Pulmonary artery endothelial cell (primary cell): ENCODE measurements at places on chromosomes 16 and 17. TPM values are rescaled to one million over a fixed set of nuclear protein-coding genes. Genes with fewer than 3 reads are reported as not detected.

EFCAB13 gene
- total RNA-seq = 3.1 and 7.4 TPM in 2 replicates

KRT31 gene
- not detected in 2 replicates for total RNA-seq

RPH3AL gene
- total RNA-seq = 4.7 and 5.4 TPM in 2 replicates

UBE2I gene
- total RNA-seq = 59.1 and 88.7 TPM in 2 replicates

TGFB1I1 gene
- 32.1 and 56.6 TPM in 2 replicates for total RNA-seq

CDK10 gene
- total RNA-seq = 37.9 and 51.5 TPM in 2 replicates

CLDN7 gene
- total RNA-seq = 20.7 and 26.8 TPM in 2 replicates

MSLN gene
- not detected in 2 replicates for total RNA-seq

ITGA3 gene
- total RNA-seq = 77.7 and 101 TPM in 2 replicates

FAM171A2 gene
- 3.7 and 6.1 TPM in 2 replicates for total RNA-seq

ZNF629 gene
- total RNA-seq = 6.1 and 7.8 TPM in 2 replicates

RGS9 gene
- 1.1 and 1.2 TPM in 2 replicates for total RNA-seq

OR3A3 gene
- not detected in 2 replicates for total RNA-seq

CX3CL1 gene
- total RNA-seq = 2.1 and 3.0 TPM in 2 replicates

TPPP3 gene
- 0.18 and 0.20 TPM in 2 replicates for total RNA-seq

CA4 gene
- total RNA-seq = 0.20 TPM in 1 of 2 replicates, not detected in the other

SRCIN1 gene
- 0.07 and 0.20 TPM in 2 replicates for total RNA-seq

RAC3 gene
- 16.9 and 45.4 TPM in 2 replicates for total RNA-seq

DNAH3 gene
- under 0.01 TPM in 1 of 2 replicates, not detected in the other for total RNA-seq

CTRB2 gene
- total RNA-seq = not detected in 2 replicates

NFATC2IP gene
- 20.5 and 27.5 TPM in 2 replicates for total RNA-seq

FOXL1 gene
- total RNA-seq = 1.7 and 2.9 TPM in 2 replicates

CASKIN2 gene
- 6.6 and 9.2 TPM in 2 replicates for total RNA-seq

TM4SF5 gene
- total RNA-seq = not detected in 2 replicates

WRAP53 gene
- 9.6 and 13.7 TPM in 2 replicates for total RNA-seq

HES7 gene
- total RNA-seq = 0.14 and 0.40 TPM in 2 replicates

MPP3 gene
- 9.8 and 10.2 TPM in 2 replicates for total RNA-seq

CD300LB gene
- total RNA-seq = not detected in 2 replicates

ATP2A3 gene
- total RNA-seq = 0.53 and 3.6 TPM in 2 replicates

XYLT1 gene
- 0.14 and 0.92 TPM in 2 replicates for total RNA-seq

MYH8 gene
- total RNA-seq = not detected in 2 replicates

ALOX15B gene
- total RNA-seq = not detected in 2 replicates

KRTAP1-1 gene
- not detected in 2 replicates for total RNA-seq

NPIPB6 gene
- total RNA-seq = 2.2 TPM in 1 of 2 replicates, not detected in the other

DPEP1 gene
- 0.07 and 0.39 TPM in 2 replicates for total RNA-seq

KRTAP16-1 gene
- total RNA-seq = not detected in 2 replicates

MMP15 gene
- total RNA-seq = 3.6 and 5.1 TPM in 2 replicates

RAB26 gene
- 0.46 and 1.1 TPM in 2 replicates for total RNA-seq

DLX4 gene
- not detected in 2 replicates for total RNA-seq

UNC45B gene
- total RNA-seq = not detected in 2 replicates

KRT39 gene
- not detected in 2 replicates for total RNA-seq

KRT15 gene
- total RNA-seq = 1.6 and 3.4 TPM in 2 replicates

SPAG9 gene
- total RNA-seq = 71.4 and 71.9 TPM in 2 replicates

CD300LG gene
- not detected in 2 replicates for total RNA-seq

TMEM94 gene
- 16.8 and 20.5 TPM in 2 replicates for total RNA-seq

PDIA2 gene
- 0.14 and 0.92 TPM in 2 replicates for total RNA-seq
